ENCODE measurements at places on chromosomes 1 and 21.
A peak's percentile ranks its signal among the peaks of the same experiment; 100 is the strongest.

GRCh38 chr1:211653959-211654496 lies 21.4 kb downstream of the NEK2 start:
- no peak for DNase-seq

- no peak for DNase-seq
These were observed 28.3 kb downstream of the LRRC71 start for GRCh38 chr1:156948708-156949107.

GRCh38 chr1:15329104-15329820 lies 80.4 kb upstream of the EFHD2 start:
- DNase-seq: no peak

- no peak for DNase-seq
These were observed 8.5 kb downstream of the ZNF644 start for GRCh38 chr1:91013302-91013701.

DNA sequence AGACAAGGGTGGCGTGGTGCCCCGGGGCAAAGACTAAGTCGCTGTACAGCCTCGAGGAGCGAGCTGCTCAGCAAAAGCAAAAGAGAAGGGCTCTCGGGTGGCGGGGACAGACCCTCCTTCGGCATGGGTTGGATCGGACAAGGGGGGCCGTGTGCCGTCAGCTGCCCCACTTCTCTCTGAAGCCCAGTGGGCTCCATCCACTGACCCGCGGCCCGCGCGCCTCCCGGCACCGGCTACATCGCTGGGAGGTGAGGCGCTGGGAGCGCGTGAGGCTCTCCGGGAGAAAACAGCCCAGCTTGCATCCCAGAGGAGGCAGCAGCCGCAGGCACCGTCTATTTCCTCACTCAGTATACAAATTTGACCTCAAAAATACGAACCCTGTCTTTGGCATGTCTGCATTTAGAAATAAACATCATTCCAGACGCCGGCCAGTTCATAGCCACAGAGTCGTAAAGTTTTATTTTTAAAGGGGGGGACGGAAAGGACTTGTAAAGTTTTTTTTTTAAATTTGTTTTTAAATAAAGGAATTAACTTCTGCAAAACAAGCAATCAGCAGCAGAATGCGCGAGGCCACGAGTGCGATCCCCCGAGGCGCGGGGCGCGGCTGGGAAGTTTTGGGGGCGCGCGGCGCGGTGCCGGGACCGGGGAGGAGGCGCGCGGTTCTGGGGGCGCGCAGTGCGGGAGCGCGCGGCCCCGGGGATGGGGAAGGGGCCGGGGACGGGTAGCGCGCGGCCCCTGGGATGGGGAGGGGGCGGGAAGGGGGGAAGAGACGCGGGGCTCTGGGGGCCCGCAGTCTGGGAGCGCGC lies 689 bp upstream of the GPR137B start:
- DNase-seq: peak; percentile 17

GRCh38 chr1:158374860-158375259 lies 21.2 kb downstream of the CD1E start:
- DNase-seq: no peak

DNA sequence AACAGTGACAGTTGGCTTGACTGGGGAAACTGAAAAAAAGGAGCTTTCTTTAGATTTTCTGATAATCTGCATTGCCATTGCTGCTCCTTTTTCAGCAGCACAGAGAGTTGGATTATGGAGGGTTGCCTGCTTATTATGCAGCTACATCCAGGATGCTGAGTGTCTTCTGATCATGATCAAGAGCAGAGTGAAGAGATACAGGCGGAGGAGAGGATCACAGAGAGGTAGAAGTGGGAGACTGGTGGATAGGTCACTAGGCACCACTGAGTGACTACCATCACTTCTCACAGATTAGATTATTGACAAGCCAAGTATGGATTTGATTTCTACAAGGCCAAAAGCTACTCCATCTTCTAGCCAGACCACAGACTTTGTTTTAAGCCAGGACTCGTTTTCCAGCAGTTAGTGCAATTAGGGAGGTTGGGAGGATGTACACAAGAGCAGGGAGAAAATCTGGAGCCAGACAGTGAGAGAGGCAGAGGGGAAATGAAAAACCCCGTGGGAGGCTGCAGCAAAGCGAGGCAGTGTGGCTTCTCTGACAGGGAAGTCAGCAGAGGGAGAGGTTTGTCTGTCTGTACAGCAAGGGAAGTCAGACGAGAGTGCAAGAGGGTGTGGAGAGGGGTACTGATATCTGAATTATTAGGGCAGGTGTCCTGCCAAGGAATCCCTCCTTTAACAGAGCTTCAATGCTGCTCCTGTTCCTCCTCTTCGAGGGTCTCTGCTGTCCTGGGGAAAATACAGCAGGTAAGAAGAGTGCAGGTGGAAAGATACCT lies at the start of gene CD1E:
Gene CD1E, plus strand, starts transcription at position 592 of the 773 bp plus-strand sequence. Its CDS starts 95 bp downstream, at position 687.
- DNase-seq: no peak

- no peak for DNase-seq
These were observed 8.7 kb downstream of the CAPN2 start for GRCh38 chr1:223720971-223721591.

DNA sequence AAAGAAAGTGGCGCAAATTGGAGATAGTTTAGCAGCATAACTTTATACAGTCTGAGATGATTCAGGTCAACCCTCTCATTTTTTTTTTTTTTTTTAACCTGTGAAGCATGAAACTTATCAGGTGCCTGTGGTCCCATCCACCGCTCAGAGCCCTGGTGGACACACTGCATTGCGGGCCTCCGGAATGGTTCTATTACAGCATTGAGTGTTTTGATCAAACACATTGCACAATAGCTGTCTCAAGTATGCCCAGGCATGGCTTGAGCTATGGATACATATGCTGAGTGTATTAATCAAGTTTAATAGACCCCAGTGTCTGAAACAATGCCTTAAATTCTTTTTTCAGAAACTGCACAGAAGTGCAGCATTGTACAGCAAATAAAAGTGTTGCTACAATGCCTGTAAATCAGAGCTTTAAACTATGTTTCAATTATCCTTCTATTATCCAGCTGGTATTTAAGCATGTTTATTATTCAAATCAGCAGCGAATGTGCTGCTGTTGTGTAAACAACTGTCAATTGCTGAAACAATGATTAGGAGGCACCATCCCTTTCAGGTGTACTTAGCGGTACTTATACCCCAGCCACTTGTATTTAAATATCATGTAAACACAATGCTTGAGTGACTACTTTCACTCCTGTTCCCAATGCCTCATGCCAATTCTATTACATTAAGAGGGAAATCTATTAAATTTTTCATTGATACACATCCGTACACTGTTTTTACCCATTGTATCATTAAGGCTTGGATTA lies 456.6 kb downstream of the RPS6KC1 start:
- no peak for DNase-seq

GRCh38 chr1:108041360-108042142 lies 76.6 kb upstream of the VAV3 start:
- no peak for DNase-seq

DNA sequence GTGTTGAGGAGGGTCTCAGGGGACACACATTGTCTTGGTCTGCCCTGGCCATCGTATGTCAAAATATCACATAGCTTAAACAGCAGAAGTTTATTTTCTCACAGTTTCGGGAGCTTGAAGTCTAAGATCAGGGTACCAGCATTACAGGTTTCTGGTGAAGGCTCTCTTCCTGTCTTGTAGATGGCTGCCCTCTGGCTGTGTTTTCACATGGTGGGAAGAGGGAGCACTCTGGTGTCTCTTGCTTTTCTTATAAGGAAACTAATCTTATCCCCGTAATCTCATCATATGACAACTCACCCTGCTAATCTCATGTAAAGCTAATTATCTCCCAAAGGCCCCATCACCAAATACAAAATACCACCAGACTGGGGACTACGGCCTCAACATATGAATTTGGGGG lies 246.9 kb upstream of the ST6GALNAC5 start:
- no peak for DNase-seq

DNA sequence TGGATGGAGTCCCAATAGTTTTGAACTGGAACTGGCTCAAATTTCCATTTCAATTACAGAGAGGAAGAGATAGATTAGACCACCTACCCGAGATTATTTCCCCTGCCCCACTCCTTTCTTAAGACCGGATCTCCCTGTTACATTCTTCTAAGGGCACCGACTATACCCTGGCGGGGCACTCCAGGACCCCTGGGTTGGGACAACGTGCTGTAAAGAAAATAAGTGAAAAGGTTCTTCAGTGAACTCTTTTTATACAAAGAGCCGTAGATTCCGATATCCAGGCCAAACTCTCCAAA lies 6.7 kb downstream of the NR5A2 start:
- no peak for DNase-seq

All from activated T-cell treated with anti-CD3 and anti-CD28 coated beads for 1 hour (primary cell).